ENCODE measurements at places on chromosomes 5 and 9.
A peak's percentile ranks its signal among the peaks of the same experiment; 100 is the strongest.

DNA sequence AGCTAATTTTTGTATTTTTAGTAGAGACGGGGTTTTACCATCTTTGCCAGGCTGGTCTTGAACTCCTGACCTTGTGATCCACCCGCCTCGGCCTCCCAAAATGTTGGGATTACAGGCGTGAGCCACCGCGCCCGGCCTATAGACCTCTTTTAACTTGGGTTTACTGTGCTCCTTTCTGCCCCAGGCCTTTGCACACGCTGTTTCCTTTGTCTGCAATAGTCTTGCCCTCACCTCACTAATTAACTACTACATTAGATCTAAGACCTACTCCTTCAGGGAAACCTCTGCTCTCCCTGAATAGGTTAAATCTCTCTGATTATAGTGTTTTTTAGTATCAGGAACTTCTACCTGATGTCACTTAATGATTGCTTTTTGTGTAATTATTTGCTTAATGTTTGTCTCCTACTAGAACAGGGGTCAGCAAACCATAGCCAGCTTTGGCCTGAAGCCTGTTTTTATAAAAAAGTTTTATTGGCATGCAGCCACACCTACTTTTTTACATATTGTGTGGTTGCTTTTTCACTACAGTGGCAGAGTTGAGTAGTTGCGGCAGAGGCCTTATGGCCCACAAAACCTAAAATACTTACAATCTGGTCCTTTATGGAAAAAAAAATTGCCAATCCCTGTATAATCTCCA, 31.2 kb upstream of the TLE1 start:
- no peak for DNase-seq

- no peak for DNase-seq
Measured at GRCh38 chr5:99308131-99308530, 379.3 kb upstream of the CHD1 start.

GRCh38 chr5:151663617-151664293, 23.0 kb downstream of the SPARC start:
- DNase-seq: no peak

DNA sequence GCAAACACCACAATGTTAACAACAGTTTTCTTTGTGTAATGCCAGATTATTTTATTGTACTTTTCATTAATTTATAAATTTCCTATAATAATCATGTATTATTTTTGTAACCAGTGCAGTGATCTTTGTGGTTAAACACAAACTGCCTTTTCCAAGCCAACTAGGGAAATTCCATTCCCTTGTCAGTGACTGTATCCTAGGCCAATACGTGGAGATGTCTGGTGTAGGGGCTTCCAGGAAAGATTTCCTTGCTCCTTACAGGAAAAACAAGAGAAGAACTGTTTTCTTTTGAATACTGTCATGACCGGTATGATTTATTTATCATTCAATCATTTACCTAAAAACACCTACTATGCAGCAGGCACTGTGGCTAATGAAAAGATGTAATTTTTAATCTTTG, 31.4 kb downstream of the FANCC start:
- no peak for DNase-seq

DNA sequence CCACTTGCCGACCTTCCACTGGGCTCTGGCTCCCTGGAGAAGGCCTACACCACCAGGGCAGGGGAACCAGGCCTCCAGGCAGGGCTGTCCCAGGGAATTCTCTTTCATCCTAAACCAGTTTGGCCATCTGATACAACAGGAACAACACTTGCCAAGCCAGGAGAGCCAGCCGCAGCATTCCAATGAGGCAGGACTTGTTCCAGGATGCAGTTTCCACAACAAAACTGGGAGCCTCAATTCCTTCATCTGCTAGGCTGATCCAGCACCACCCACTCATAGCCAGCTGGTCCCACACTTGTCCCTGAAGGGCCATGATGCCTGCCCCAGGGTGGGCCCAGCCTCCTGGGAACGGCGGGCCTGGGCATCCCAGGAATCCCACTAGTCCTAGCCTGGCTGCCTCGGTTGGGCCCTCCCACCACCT, 26.0 kb downstream of the BICD2 start:
- DNase-seq: no peak

GRCh38 chr5:2817031-2817603, 65.6 kb upstream of the IRX2 start:
- no peak for DNase-seq

GRCh38 chr9:130287736-130288135, 22.2 kb downstream of the HMCN2 start:
- no peak for DNase-seq

DNA sequence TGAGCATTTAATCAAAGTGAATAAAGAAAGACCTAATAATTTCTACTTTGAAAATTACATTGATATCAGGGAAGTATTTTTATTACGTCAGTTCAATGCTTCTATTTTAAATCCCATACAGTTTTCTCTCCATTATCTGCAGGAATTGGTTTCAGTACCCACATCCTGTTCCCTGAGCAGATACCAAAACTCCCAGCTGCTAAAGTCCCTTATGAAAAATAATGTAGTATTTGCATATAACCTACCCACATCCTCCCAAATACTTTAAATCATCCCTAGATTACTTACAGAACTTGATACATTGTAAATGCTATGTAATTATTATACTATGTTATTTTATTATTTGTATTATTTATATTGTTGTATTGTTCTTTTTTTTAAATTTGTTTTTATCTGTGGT, 125.4 kb upstream of the MINAR2 start:
- DNase-seq: no peak

DNA sequence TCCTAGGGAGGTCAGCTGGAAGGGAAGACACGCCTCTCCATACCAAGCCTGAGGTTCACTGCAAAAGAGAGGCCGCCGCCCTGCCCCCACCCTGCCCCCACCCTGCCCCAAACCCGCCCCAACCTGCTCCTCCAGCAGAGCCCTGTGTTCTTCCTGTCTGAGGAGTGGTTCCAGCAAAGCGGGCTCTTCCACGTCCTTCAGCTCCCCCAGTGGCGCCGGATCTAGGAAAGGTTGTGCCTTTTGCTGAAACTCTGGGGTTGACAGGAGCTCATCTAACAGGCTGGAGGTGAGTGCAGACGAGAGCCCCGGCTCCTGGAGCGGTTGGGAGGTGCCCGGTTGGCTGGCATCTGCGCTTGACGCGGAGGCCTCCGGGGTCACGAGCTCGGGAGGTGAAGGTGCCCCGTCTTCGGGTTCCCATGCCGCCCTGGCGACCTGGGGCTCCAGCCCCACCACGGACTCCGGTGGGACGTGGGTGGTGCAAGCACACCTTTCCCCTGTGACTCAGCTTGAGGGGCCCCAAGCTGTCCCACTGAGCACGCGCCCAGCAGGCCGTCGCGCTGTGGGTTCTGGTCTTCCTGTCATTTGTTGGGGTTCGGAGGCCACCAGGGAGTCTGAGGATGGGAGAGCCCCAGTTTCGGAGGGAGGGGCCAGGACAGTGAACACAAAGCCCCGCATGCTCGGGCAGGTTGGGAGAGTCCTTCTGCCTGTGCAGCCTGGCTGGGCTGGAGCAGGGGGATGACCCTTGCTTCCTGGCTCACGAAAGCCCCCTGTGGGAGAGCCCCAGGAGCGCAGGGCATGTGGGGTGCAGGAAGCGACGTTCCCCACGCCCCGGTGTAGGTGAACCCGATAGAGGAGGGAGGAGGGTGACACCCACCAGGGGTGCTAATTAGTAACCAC, 1467.1 kb downstream of the FOXD4L5 start:
- no peak for DNase-seq

- no peak for DNase-seq
Measured at GRCh38 chr9:126965077-126965476, 50.5 kb downstream of the RALGPS1 start.

GRCh38 chr5:139962445-139962844, 80.7 kb downstream of the NRG2 start:
- no peak for DNase-seq

DNA sequence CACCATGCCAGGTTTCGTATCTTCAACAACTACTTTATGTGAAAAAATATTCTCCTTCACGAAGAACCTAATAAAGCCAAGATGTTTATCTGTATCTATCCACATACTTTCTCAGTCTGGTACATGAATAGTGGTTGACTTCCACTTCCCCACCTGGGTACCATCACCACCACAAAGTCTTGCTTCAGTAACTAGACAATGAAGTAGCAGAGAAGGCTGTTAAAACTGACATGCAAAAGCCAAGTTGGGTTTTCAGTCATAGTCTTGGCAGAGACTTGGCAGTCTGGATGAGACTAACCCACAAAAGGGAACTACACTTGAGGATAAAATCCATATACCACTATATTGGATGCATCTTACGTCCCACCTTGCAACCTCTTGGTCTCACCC, 5.0 kb downstream of the P4HA2 start:
- no peak for DNase-seq

DNA sequence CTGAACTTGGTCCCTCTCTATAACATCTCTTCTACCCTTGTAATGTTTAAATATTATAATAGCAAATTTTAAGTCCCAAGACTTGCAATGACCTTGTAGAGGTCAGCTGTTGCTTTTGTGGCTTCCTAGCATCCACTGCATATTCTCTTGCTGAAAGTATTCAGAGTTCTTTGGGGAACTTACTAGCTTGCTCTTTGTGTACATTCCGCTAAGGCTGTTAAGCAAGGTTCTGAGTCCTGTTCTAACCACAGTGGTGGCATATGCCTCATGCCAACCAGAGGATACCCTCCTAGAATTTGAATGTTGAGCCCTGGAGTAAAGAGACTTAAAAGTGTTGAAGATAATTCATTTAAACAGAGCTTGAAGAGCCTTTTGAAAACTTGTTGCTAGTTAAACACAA, 570.9 kb downstream of the TLE1 start:
- no peak for DNase-seq

DNA sequence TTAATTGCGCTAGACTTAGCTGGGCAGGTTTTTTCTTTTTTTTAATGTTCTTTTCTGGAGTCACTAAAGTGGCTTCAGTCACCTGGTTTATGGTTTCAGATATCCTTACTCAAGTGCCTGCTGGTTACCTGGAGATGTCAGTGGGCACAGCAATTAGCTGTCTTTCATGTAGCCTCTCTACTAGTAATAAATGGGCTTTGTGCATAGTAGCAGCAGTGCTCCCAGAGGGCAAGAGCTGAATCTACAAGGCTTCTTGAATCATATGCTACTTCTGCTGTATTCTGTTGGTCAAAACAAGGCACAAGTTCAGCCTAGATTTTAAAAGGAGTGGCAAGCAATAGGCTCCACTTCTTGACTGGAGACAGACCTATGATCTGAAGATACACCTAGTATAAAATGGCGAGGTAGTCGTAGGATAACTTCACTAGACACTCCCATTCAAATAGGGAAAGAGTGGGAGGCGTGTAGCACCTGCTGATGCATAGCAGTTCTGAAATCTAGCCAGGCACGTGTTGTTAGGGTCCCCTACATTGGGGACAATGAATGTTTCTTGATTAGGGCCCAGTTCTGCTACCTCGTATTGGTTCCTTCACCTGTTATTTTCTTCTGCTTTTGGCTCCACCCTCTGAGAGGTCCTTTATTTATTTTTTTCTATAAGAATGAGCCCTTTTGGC, 7.0 kb downstream of the SCAMP1 start:
- DNase-seq: no peak

DNA sequence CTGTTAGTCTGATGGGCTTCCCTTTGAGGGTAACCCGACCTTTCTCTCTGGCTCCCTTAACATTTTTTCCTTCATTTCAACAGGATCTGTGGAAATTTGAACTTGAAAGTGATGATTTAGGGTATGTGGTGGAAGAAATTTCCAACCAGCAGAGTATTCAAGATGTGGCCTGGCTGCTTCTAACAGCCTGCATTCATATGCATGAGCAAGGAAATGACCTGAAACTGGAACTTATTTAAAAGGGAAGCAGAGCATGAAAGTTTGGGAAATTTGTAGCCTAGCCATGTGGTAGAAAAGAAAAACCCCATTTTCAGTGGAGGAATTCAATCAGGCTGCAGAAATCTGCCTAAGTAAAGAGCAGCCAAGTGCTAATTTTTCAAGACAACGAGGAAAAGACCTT, 41.7 kb downstream of the UNC13B start:
- no peak for DNase-seq

- DNase-seq: no peak
Measured at GRCh38 chr9:89419978-89420394, 77.9 kb downstream of the SEMA4D start.

DNA sequence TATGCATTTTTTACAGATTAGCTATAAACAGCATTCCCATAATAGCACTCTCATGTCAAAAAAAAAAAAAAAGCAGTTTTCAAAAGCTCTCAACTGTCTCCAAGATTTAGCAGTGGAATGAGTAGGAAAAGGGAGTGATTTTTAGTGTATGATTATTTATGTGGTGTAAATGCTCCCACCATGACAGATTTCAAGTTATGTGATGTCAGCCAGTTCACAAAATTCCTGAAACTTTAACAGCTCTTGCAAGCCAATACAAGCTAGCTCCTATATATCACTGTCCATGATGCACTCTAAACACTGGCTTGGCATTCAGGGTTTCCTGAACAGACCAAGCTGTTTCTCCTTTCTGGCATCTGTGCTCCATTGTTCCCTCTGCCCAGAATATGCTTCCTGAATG, 7.9 kb upstream of the ANKDD1B start:
- peak; percentile 47 for DNase-seq

GRCh38 chr5:17333755-17334154, 116.3 kb downstream of the BASP1 start:
- no peak for DNase-seq

DNA sequence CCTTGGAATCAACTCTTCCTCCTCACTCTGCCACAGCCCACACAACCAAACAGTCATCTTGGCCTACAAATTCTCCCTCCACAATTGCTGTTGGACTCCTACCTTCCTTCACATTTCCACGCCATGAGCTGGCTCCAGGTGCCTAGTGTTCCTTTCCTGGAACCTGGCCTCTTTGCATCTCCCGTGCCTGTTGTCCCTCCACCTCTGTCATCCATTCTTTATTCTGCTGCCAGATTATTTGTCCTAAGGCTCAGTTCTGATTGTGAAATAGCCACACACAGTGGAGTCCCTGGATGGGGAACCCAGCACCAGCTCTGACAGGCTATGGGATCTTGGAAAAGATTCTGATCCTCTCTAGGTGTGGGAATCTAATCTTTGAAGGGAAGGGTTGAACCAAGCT, 109.1 kb upstream of the ANKH start:
- DNase-seq: no peak

DNA sequence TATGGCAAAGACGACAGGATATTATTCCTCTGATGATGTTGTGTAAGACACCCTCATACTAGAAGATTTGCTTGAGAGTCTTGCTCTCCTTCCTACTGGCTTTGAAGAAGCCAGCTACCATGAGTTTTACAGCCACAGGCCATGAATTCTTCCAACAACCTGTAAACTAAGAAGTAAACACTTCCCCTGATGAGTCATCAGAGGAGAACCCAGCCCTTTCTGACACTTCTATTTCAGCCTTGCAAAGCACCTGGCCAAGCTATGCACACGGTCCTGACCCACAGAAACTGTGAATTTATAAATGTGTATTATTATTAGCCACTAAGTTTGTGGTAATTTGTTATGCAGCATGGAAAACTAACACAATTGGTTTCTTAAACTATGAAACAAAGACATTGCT, 288.8 kb upstream of the ADAMTSL1 start:
- DNase-seq: no peak

- no peak for DNase-seq
Measured at GRCh38 chr9:68643901-68644809, 60.9 kb upstream of the PIP5K1B start.

DNA sequence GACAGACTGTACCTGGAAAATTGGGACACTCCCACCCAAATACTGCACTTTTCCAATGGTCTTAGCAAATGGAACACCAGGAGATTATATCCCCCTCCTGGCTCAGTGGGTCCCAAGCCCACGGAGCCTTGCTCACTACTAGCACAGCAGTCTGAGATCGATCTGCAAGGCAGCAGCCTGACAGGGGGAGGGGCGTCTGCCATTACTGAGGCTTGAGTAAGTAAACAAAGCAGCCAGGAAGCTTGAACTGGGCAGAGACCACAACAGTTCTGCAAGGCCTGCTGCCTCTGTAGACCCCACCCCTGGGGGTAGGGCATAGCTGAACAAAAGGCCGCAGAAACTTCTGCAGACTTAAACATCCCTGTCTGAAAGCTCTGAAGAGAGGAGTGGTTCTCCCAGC, 260.0 kb upstream of the ST8SIA4 start:
- no peak for DNase-seq
